ENCODE measurements at places on chromosomes 12 and 14.

DNA sequence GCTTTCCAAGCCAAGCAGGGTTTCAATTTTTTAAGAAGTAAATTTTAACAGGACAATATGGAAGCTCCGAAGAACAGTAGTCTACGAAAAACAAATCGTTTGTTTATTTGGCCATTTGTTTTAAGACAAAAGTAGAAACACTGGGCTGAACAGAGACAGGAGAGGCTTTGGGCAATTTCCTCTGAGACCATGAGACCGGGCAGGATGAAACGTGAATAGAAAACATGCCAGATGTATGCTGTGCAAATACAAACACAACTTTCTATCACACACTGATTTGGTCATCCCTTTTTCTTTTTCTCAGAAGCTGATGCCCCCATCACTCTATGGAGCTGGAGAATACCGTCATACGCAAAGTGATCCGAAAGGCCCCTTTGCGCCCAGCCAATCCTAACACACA is 1111.1 kb downstream of the BCL11B start:
- DNase-seq = no peak

DNA sequence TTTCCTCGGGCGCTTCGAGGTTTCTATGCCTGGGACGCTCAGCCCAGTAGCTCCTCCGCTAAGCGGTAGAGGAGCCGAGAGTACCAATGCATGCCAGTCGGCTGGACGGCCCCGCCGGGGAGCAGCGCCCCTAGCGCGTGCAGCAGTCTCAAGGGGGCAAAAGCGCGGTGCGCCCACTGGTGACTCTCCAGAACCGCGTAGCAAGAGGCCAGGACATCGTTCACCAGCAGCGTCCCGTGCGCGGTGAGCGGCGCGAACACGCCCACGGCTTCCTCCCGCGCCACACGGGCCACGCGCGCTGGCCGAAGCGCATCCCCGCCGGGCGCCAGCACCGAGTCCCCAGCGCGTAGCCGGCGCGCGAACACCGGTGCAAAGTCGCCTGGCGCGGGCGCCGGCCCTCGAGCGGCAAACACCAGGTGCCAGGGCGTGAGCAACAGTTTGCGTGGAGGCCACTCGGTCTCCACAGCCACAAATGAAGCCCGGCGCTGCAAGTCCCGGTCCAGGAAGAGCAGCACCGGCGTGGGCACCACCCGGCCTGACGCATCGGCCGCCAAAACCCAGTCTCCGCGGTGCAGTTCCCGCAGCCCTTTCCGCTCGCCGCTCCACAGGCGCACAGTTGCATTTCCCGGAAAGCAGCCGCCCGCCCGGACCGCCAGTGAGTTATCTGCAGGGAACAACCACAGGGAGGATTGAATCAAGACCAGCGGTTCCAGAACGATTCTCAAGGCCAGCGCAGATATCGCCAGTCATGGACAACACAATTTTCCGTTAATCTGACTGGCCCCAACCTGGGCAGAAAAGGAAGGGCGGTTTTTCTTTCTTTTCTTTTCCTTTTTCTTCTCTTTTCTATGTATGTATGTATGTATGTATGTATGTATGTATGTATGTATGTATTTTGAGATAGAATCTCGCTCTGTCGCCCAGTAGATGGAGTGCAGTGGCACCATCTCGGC is 4.5 kb downstream of the DHH start:
- no peak for DNase-seq

DNA sequence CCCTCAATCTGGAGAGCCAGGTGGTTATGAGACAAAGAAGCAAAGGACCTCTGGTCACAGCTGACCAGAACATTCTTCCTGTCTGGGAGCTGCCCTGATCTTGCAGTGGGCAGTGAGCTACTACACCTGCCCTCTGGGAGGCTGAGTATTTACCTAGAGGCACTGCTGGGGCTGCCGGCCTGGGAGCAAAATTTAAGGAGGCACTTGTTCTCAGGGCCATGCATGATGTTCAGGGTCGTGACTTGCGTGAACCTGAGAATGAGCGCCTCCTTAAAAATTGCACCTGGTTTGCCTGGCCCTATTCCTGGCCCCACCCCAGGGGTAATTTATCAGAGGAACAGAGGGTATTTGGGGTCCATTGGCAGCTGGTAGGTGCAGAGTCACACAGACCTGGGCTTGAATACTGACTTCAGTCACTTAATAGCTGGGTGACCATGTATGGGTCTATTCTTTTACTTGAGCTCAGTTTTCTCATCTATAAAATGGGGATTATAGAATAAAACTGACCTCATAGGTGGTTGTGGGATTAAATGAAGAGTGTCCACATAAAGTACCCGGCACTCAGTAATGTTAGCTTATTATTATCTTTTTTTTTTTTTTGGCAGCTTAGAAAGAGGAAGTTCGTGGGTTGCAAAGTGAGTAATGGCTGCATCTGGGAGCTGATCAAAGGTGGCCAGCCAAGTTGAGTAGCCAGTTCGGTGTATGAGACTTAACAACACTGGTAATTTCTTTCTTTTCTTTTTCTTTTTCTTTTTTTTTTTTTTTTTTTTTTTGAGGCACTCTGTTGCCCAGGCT is 107.4 kb upstream of the MED13L start:
- no peak for DNase-seq

GRCh38 chr12:19752712-19753111 is 313.4 kb downstream of the AEBP2 start:
- no peak for DNase-seq

DNA sequence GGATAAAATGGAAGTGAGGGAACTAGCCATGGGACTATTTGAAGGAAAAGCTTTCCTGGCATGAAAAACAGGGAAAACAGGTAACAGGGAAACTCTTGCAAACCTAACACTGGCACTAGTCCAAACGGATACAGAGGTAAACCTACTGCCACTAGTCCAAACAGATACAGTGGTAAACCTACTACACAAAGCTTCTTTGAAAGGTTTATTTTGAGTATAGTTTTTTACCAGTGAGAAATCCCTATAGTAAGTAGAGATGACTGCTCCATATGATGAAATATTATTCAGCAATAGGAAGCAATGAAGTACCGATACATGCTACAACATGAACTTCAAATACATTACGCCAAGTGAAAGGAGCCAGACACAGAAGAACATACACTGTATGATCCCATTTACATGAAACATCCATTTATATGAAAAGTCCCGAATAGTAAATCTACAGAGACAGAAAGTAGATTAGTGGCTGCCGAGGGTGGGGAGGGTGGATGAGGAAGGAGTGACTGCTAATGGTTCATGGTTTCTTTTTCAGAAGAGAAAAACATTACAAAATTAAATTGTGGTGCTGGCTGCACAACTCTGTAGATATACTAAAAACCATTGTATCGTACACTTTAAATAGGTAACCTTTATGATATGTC is 25.5 kb downstream of the SPTLC2 start:
- DNase-seq = no peak

- DNase-seq = no peak
Observed at GRCh38 chr12:3896801-3897351, 23.7 kb upstream of the PARP11 start.

- no peak for DNase-seq
Observed at GRCh38 chr12:42686514-42687172, 97.1 kb upstream of the PRICKLE1 start.

DNA sequence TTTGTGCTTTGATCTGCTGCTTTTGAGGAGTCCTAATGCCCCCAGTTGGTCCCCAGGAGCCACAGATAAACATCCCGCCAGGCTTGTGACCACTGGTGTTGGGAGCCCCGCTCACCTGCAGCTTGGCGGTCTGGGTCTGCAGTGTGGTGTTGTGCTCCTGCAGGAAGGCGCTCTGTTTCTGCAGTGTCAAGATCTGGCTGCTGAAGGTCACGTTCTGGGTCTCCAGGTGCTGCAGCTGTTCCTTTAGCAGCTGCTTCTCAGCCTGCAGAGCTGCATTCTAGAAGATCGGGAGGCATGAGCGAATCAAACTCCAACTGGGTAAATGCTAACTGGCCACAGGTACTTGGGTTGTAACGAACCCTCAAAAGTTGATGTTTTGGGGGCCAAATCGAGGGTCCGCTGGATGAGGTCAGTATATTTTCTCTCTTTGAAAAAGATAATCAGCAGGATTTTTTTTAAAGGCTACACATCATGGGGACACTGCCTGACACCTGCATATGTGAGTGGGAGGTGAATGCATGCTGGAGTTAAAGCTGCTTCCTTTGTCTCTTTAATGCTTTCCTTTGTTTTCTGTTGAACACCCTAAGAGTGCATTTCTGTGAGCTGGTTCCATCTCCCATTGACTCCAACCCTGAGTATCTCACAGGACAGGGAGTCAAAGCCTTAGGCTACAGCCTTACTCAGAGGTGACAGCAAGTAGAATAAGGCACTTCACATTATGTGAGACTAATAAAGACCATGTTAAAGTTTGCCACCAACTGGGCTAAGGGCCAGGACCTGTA is 61.3 kb upstream of the GPR68 start:
- no peak for DNase-seq
